Retinal pigment epithelial cell (primary cell): ENCODE measurements at places on chromosomes 12 and 14.

- no peak for DNase-seq
Measured at GRCh38 chr12:124217508-124218242, 77.2 kb upstream of the RFLNA start.

DNA sequence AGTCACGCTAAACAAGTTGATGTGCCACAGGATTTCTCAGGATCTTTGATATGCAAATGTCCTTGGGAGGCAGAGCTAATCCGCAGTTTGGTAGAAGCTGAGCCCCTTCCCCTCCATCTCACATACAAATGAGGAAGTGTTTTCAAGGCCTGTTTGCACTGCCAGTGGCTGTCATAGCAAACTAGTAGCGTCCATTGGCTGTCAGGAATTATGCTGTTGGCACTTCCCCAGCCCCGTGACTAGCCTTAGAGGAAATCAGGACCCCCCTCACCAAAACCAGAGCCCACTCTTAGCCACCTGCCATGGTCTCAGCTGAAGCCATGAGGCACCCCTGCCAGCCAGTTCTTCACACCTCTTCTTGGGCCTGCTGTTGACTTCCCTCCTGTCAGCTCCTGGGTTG lies 253.9 kb downstream of the CACNA1C start:
- DNase-seq = no peak

DNA sequence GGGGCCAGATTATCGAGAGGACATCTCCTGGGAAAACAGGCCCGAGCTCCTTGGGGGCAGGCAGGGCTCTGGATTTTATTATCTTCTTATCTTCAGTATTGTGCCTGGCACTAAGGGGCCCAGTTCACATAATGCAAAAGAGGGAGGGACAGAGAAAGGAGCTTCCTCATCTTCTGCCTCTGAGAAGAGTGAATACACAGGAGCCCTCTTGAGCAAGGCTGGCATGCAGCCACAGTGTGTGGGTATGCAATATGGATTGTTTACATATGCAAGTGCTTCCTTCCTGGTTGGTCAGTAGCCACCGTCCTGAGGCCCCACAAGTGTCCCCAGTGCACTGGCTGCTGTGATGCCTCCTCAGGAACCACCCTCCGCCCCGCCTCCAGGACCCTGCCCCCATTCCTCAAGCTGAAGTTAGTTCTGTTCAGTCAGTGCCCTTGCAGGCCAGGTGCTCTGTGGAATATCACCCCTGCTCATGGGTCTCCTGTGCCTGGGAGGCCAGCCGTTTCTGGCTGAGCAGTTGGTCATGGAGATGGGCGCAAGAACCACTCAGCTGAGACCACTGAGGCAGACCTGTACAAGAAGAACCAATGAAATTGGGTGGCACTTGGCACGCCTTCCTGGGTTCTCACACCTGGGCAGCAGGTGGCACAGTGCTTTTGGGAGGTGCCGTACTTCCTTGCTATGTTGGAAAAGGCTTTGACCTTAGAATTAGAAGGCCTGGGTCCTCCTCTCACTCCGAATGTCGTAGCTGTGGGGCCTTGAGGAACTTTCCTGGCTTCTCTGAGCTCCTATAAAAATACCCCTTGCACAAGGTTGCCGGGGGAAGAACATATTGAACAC lies 35.1 kb upstream of the ACTN1 start:
- DNase-seq = no peak

- DNase-seq = no peak
Measured at GRCh38 chr12:76920172-76921099, 41.6 kb upstream of the CSRP2 start.

GRCh38 chr14:44462381-44462780 lies 44.7 kb downstream of the FSCB start:
- no peak for DNase-seq

GRCh38 chr12:93767524-93767863 lies 90.3 kb downstream of the CRADD start:
- no peak for DNase-seq

- no peak for DNase-seq
Measured at GRCh38 chr14:93034671-93034994, 81.1 kb downstream of the ITPK1 start.

DNA sequence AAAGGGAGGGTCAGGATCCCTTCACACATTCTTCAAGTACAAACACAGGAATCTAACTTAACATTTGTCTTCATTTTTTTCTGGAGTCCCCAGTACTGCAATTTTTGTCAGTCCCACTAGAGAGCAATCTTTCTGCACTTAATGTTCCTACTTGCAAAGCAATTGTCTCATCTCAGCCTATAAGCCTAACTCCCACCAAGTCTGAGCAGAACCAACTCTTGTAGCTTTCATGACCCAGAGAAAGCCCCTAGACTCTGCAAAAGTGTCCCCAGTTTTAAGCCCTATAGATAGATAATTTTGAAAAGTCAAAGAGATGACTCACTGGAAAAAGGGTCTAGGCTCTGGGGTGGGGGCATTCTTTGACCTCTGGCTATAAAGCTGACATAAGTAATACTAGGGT lies 1.8 kb upstream of the ZBTB39 start:
- peak; percentile 20 for DNase-seq

GRCh38 chr12:95277139-95277538 lies 59.5 kb downstream of the VEZT start:
- DNase-seq = no peak

DNA sequence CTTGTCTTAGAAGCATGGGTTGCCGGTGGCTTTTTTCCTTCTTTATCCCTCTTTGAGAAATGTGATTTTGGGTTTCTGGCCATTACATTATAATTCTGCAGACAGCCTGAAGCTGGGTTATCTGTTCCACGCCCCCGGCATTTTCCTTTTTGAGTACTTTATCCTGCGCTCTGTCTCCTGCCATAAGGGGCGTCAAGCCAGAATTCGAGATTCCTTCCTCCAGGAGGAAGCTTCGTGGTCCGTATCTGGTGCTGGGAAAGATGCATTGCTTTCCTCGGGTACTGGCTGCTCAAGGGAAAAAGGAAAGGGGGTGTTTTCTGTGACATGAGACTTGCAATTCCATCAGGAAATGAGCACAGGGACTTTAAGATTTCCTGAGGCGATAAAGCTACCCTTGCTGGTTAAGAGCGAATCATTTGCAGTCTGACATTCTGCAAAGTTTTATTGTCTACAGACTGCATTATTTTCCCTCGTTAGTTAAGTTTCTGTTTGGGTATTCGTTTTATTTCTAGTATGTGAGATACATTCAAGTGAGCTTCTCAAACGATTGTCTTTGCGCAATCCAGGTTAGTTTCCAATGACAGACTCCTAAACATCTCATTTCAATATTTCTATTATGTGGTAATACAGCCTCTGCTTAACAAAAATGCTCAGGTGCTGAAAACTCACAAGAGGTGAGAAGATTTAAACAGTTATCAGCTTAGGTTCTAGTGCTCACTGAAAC lies 694 bp downstream of the AKAP5 start:
- DNase-seq = no peak

DNA sequence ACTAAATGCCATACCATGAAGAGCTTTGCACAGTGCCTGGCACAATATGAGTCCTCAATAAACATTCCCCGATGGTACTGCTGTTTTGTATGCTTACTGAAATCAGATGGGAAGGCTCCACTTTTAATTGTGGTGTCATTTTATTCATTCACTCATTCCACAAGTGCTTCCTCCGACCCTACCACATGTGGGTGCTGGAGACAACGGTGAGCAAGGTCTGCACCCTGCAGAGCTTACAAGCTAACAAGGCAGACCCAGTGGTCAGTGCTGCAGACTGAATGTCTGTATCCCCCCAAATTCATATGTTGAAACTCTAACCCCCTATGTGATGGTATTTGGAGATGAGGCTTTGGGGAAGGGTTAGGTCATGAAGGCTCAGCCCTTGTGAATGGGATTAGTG lies 48.3 kb downstream of the RFX4 start:
- DNase-seq = no peak

DNA sequence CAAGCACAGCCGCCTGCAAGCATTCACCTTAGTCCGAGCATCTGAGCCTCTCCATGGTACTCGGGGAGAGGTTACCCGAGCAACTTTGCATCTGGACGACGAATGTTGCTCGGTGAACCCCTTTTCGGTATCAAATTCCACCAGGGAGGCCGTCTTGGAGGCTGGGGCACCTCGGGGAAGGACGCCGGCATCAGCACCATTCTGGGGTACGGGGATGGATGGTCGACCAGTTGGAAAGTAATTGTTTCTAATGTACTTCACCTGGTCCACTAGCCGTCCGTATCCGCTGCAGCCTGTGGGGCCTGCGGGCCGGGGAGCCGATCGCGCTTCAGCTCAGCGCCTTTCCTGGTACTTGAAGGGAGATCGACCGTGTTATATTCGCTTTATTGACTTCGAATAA lies 161.7 kb upstream of the RTL1 start:
- DNase-seq = no peak

- DNase-seq = peak; percentile 72
Measured at GRCh38 chr14:63438065-63438757, 105.0 kb downstream of the PPP2R5E start.

DNA sequence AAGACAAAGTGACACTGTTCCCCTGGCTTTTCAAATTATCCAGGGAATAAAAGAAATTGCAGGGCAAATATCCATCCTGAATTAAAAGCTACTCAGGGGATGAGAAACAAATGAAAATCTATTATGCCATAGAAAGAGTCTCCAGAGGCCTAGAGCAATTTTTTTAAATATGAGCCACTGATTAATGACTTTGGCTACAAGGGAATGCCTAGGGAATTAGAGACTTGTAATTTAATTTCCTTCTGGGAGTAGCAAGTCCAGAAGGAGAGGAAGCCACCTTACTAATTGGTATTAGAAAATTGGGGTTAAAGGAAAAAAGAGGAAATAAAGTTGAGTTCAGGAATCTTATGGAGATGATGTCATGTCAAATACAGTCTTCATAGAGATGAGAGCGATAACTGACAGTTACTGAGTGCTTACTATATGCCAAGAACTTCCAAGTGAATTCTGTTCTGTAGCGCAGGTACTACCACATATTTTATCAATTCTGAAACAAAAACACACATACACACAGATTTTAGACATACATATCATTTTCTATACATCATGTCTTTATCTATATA lies 304.4 kb downstream of the DUSP6 start:
- no peak for DNase-seq
